Upper lobe of right lung (tissue), 1 donor: ENCODE measurements at places on chromosomes 12 and 14.
A peak's percentile ranks its signal among the peaks of the same experiment; 100 is the strongest.

DNA sequence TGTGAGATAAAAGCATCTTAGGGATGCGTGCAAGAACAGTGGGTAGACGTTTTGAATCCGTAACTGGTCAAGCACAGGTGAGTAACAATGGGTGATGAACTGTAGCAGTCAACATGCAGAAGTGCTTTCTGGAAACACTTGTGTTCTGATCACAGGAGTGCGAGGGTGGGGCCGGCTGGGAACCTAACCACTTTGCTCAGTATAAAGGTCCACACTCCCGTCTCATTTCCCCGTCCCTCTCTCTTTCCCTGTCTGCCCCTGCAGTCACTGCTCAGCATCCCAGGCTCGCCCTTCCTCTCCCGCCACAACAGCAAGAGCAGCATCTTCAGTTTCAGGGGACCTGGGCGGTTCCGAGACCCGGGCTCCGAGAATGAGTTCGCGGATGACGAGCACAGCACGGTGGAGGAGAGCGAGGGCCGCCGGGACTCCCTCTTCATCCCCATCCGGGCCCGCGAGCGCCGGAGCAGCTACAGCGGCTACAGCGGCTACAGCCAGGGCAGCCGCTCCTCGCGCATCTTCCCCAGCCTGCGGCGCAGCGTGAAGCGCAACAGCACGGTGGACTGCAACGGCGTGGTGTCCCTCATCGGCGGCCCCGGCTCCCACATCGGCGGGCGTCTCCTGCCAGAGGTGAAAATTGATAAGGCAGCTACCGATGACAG is 127.1 kb downstream of the FIGNL2 start:
- no peaks in the 10 kb centered on the region for H3K4me1 ChIP-seq
- H3K36me3 ChIP-seq: no peaks in the 10 kb centered on the region
- peak overlapping the region; percentile 8 for H3K4me3 ChIP-seq
- no peak overlapping the region for H3K27ac ChIP-seq

GRCh38 chr12:92123780-92124688 is 21.6 kb downstream of the BTG1 start:
- no peak overlapping the region for H3K27ac ChIP-seq
- H3K36me3 ChIP-seq: no peaks in the 10 kb centered on the region
- H3K4me3 ChIP-seq: no peak overlapping the region
- DNase-seq: no peak

DNA sequence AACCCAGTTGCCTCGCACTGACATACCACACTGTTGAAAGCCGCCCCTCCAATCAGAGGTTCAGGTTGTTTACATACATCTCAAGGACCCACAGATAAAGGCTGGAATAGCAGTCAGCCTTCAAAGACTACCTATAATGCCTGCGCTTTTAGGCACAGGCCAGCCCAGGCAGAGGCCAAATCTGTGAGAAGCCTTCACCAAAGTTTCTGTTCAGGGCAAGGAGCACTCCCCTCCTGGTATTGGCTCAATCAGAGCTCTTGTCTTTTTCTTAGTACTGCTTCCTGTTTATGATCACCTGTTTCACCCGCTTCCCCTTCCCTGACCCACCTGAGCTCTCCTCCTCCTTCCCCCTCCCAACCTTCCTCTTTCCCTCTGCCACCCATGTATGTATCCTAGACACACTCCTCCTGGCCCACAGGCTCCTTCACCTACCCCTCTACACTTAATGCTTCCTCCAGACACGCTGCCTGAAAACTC is 34.8 kb downstream of the DUSP16 start:
- no peak overlapping the region for H3K4me3 ChIP-seq
- no peak overlapping the region for H3K27ac ChIP-seq
- no peaks in the 10 kb centered on the region for H3K27me3 ChIP-seq

DNA sequence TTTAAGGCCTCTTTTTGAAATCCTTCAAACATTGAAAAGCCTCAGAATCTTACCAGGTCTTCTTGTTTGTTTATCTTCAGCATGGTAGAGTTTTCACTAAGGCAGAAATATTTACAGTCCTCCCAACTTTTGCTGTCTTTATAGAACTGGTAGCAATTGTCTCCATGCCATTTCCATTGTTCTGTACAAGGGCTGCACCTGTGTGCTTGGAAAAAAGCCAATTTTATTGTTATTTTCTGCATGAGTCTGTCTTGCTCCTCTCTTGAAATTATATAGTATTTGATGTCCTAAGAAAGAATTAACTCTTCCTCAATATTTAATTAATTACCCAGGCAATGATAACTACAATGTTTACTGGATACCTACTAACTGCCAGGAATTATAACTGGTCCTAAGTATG is 23.3 kb downstream of the CLEC1A start:
- no peaks in the 10 kb centered on the region for H3K36me3 ChIP-seq
- H3K27ac ChIP-seq: no peak overlapping the region
- H3K4me3 ChIP-seq: no peak overlapping the region
- H3K4me1 ChIP-seq: no peaks in the 10 kb centered on the region
- no peak for DNase-seq

DNA sequence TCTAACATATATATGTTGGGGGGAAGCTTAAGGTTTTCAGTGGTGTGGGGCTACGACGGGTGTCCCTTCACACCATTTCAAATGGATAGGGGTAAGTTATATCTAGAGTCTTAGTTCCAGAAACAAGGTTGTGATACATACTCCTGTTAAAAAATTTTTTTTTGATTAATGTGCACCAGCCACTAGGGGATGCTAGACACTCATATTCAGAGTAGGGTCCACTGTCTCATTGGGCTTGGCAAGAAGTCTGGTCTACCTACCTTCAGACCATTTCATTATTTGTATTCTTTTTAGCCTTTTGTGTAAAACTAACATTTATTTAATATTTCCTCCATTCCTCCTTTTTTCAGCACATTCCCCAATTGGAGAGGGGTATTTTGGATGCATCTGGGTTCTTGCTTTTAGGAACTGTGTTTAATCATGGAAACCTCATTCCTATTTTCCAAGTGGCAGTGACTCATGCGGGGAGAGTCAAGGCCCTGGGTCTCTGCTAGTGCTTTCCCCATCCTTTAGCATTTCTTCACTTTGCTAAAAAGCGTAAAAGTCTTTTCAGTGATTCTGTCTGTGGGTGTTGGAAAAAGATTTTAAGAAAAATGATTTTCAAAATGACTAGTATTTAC is 33.4 kb downstream of the ANO4 start:
- no peak for DNase-seq
- no peaks in the 10 kb centered on the region for H3K27me3 ChIP-seq
- H3K36me3 ChIP-seq: no peaks in the 10 kb centered on the region
- H3K4me3 ChIP-seq: no peak overlapping the region
- no peak overlapping the region for H3K27ac ChIP-seq
